ENCODE measurements at places on chromosomes 2 and 18.

DNA sequence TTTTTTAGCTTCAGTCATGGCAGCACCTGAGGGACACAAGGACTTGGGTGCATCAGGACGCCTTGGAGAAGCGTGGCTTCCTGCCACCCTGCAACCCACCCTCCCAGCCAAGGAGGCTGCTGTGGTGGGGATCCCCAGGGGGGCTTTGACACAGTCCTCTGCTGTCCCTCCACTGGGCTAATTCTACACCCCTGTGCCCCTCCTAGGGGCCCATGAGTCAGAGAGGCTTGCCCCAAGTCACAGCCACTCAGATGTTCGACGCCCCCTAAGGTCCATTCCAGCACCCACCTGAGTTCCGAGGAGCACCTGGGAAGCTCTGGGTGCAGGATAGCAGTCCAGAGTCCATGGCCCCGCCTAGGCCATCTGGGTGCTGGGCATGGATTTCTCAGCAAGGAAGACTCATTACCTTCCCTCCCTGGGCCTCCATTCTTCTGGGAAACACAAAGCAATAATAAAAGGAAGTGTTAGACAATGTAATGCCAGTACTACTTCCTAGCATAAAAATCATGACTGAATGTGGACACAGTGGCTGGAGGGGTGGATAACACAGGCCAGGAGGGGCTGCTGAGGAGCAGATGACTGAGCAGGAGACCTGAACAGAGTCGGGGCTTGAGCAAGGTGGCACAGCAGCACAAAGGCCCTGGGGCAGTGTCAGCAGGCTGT, 3.7 kb downstream of the ALPG start:
- no peak for DNase-seq

DNA sequence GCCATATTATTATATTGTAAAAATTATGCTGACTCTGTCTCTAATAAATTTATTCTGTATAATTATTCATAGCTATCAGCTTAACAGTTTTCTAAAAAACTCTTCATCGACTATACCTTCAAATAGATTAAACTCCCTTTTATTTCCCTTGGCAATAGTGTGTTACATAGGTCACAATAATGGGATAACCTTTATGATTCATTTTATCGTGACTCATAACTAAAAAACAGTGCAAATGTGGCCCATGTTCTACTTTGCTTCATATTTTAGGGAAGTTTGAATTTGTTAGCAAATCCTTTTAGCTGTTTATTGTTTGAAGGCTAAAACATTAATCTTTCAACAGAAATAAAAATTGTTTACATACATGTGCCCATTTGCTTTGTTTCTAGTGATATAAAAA, 783.2 kb upstream of the CDH2 start:
- no peak for DNase-seq

- DNase-seq: no peak
Measured at GRCh38 chr2:8857709-8858108, 20.3 kb upstream of the KIDINS220 start.

- no peak for DNase-seq
Measured at GRCh38 chr2:164066095-164066494, 330.3 kb upstream of the FIGN start.

GRCh38 chr18:25453556-25454269, 101.7 kb upstream of the ZNF521 start:
- no peak for DNase-seq

- DNase-seq: no peak
Measured at GRCh38 chr18:76721207-76721996, 101.0 kb upstream of the ZNF236 start.

GRCh38 chr2:47038656-47039488, 116.2 kb downstream of the STPG4 start:
- DNase-seq: no peak

- no peak for DNase-seq
Measured at GRCh38 chr2:236306825-236307540, 42.8 kb upstream of the ASB18 start.

DNA sequence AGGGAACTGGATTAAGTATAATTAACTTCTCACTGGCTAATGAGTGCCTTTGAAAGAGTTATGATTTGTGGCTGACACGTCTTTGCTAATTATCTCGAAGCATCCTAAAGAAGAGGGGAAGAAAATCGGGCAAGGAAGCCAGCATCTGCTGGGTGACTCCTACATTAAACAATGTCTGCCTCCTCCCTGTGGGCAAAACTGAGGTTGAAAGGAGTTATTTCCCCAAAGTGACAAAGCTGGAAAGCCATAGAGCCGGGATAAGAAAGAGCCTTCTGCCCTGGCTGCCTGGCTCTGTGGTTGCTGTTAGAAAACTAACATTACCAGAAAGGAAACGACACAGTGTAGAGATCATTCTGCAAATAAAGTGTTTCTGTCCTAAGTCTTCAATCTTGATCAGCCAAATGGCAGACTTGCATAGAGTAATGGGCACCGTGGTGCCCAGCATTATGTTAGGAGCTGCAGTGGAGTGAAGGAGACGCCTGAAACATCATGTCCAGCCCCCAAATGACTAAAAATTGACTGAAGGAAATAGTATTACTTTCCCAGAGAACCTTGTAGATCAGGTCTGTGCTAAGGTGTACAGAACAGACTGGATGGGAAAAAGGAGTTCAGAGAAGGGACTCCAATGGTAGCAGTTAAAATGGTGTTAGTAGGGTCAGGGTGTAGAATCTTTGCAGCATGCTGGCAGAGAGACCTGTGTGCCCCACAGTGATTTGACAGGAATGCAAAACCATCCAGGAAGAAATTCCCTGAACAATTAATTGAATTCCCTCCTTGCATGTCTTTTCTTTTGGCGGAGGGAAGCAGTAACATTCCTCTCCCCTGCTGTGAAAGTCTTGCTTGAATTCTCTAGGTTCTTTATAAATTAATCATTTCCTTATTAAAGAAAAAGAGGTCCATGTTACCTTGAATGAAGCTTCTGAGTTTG, 44.4 kb downstream of the ALPK2 start:
- DNase-seq: no peak

GRCh38 chr2:242012956-242013764, 143.6 kb downstream of the RTP5 start:
- DNase-seq: no peak

- DNase-seq: no peak
Measured at GRCh38 chr2:212027681-212028628, 510.6 kb downstream of the ERBB4 start.

- no peak for DNase-seq
Measured at GRCh38 chr2:157786663-157787363, 89.3 kb downstream of the ACVR1 start.

DNA sequence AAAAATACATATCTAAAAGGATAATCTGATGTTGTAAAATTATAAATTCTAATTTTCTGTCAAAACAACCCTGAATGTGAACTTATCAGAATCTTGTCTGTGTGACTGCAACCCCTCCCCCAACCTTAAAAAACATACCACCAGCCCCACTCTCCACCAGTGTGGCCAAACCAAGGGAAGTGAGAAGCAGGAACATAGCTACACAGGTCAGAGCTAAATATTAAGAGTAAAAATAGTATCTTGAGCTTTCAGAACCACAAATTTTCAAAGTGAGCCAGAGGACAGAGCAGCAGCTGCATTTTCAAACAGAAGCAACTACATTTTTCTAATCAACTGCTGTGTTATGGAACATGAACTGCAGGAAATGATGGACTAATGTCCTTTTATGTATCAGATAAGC, 156.7 kb downstream of the SLC4A10 start:
- DNase-seq: no peak

- DNase-seq: no peak
Measured at GRCh38 chr2:75574106-75574505, 13.4 kb upstream of the EVA1A start.

GRCh38 chr2:111900859-111901258, 2.5 kb downstream of the MERTK start:
- DNase-seq: no peak

DNA sequence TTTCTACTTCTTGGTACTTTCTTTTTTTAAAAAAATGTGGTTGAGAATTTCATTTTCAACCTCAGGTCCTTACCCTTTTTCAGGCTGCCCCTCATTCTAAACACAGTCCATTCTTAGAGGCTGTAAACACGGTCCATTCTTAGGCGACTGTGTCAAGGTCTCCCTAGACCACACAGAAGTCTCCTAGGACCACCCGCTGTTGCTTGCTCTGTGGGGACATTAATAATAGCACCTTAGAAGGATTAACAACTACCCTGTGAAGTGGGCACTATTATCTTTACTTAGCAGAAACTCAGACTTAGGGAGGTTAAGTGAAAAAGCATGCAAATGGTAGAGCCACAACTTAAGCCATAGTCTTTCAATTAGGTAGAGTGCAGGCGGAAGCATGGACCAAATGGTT, 91.7 kb downstream of the RBMS1 start:
- DNase-seq: no peak

DNA sequence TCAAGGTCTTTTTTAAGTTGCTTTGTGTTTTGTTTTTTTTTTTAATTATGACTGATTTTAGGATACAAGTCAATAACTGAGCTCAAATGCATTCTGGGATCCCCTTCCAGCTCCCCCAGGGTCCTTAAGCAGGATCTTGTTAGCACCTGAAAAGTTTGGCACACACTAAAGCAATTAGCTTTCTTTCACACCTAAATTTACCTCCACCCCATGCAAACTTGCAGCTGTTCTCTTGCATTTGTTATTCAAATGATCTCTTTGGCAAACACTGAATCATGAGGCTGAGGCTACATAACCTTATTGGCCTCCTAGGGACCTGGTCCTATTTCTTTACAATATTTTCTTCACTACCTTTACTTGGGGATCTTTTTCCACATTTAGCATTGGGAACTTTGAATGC, 2026.1 kb upstream of the CELF4 start:
- DNase-seq: no peak

DNA sequence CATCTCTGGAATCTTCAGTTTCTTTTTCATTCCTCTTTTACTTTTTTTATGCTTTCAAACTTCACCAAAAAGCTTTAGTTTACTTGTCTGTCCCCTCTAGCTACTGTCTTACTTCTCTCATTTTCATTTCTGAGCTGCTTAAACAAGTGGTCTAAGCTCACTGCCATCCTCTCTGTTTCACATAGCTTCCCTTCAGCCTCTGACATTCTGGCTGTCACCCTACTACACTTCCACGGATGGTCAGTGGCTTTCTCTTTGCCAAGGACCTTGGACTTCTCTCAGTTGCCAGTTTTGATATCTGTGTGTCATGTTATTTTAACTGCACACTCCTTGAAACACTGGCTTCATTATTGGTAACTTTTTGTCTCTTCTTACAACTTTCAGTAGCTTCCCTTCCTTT, 176.1 kb downstream of the IKZF2 start:
- no peak for DNase-seq

- peak; percentile 26 for DNase-seq
Measured at GRCh38 chr18:9751371-9752031, 43.4 kb downstream of the RAB31 start.

GRCh38 chr2:197500503-197501131, 438 bp downstream of the HSPE1 start:
- no peak for DNase-seq

GRCh38 chr2:218996937-218997336, 3.7 kb upstream of the CRYBA2 start:
- DNase-seq: no peak

GRCh38 chr2:44560941-44561340, 199.2 kb downstream of the CAMKMT start:
- DNase-seq: no peak

DNA sequence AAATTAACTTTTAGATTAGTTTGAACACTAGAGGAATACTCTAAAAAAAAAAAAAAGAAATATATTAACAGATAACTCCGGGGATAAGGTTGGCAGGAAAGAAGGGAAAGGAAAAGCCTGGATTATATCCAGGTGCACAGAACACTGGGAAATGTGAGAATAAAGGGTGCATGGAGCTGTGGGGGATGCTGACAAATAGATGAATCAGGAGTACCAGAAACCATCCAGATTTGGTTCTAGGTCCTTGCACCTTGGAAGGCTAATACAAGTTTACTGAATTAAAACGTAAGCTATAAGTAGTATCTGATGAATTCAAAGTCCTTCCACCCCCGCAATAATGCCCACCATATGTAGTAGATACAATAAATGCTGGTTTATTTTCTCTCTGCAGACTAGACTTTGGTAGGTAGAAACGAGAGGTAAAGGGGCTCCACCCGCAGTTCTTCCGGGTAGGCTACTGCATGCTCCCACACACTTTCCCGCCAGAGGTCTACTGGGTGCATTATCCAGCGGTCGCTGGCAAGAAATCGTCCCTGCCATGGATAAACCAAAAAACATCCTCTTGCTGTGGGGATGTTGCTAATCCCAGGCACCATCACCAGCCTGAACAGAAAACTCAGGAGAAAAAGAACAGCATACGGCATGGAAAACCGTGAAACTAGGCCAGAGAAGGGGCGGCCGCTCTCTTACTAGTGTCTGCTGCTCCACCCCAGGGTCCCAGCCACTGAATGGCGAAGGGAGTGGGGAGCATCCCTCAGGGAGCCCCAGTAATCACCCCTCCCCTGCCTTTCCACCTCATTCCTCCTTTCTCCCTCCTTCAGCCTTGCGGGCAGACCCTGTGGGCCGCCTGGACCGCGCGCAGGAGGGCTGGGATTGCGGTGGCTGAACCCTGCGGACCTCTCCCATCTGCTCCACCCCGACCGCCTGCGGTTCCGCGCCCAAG, 1.5 kb downstream of the CNRIP1 start:
- DNase-seq: peak; percentile 53

DNA sequence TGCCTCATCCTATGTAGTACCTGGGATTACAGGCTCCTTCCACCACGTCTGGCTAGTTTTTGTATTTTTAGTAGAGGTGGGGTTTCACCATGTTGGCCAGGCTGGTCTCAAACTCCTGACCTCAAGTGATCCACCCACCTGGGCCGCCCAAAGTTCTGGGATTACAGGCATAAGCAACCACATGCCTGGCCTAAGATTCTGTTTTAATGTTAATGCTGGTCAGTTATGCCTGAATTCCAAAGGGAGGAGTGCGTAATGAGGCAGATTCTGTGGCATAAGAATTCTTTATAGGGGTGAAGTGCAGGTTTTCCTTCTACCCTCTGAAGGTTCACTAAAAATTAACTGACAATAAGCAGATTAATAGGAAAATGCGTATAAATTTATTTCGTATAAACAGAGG, 1343.8 kb upstream of the LRRTM1 start:
- DNase-seq: no peak

DNA sequence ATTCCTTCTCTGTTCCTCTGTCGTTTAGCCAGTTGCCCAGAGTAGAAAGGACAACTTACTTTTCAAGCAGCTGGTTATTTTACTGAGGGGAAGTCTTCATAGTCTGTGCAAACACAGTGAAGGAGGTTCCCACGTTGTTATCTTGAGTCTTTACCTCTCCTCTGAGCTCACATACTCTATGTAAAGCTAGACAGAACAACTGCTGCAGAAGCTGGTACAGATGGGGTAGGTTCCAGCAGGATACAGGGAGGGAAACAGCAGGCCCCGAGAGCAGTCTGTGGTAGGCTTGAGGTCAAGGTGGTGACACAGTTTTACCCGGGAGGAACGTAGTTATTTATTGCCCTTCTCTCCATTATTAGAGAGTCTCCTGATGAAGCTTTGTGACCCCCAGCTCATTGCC, 93.4 kb upstream of the LDLRAD4 start:
- DNase-seq: no peak

DNA sequence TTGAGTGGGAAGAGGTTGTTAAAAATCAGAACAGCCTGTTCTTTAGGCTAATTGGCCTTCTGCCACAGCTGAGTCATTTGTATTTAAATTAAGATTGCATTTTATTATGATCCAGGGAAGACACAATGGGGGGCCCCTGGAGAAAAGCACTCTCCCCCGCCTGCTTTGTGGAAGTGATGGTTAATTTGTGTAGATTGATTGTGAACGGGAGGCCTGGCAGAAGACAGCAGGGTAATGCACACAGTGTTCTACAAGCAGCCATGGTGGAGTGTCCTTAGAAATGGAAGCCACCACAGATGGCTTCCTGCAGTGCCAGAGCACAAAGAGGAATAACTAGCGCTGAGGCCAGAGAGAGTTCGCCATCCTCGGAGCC, 19.6 kb downstream of the RAMP1 start:
- no peak for DNase-seq

- no peak for DNase-seq
Measured at GRCh38 chr2:176109946-176110345, 2.9 kb downstream of the HOXD11 start.
